ENCODE measurements at places on chromosomes 1 and 21. TPM values are rescaled to one million over a fixed set of nuclear protein-coding genes. Genes with fewer than 3 reads are reported as not detected.

DNA sequence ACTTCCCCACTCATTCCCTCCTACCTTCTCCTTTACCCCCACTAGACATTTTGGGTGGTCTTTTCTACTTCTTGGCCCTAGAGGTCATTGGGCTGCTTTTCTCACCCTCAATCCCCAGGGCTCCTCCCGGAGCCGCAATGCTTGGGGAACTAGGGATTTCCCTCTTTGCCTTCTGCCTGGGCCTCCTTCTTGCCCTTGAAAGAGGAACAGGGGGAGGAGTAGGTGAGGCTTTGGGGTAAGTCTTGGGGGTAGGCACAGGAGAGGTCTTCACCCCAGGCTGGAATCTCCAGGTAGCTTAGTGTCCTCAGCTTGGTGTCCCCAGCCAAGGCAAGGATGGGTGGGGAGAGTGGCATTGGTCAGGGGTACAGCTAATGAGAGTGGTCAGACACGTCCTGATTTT lies 56.2 kb upstream of the EPS8L3 start:
- H3K27ac ChIP-seq, result no peak overlapping the region
- no peak overlapping the region for H3K4me3 ChIP-seq
- H3K4me1 ChIP-seq, result peaks cover 81% of the 10 kb centered on the region
- no peaks in the 10 kb centered on the region for H3K27me3 ChIP-seq

DNA sequence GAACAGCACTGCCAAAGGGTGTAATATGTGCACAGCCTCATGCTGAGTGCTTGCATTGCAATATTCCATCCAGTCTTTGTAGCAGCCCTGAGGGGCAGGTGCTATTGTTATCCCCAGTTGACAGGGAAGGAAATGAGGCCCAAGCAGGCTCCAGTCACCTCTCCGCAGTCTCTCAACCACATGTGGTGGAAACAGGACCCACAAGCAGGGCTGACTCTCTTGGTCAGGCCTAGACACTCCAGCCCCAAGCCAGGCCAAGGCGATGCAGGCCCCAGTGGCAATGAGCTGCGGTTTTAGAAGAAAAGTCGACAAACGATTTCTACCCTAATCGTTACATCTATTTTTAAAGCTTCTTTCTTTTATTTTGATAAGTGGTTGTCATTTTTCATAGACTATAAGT lies 52.6 kb upstream of the GADD45A start:
- no peaks in the 10 kb centered on the region for H3K36me3 ChIP-seq
- no peak overlapping the region for H3K4me3 ChIP-seq
- H3K4me1 ChIP-seq, result peaks cover 10% of the 10 kb centered on the region
- no peaks in the 10 kb centered on the region for H3K27me3 ChIP-seq

Gene USP48
- 96.8 TPM for total RNA-seq

- peak; percentile 81 for DNase-seq
- peaks cover 3% of the 10 kb centered on the region for H3K36me3 ChIP-seq
- peaks cover 32% of the 10 kb centered on the region for H3K27me3 ChIP-seq
- H3K4me3 ChIP-seq, result peak within 1 kb of the TSS; percentile 79
- peak within 1 kb of the TSS; percentile 85 for H3K27ac ChIP-seq
- peaks cover 66% of the 10 kb centered on the region for H3K4me1 ChIP-seq
These were observed at the start of gene TNFRSF8 for GRCh38 chr1:12063141-12064072. Gene TNFRSF8 (plus strand): TSS chr1:12063303. CDS start chr1:12063599, 296 bp downstream.

Gene S100A3
- not detected for total RNA-seq

Gene MINDY1
- total RNA-seq, result 4.2 TPM

Gene PCBP3
- 2.2 TPM for total RNA-seq

- no peak overlapping the region for H3K27ac ChIP-seq
- no peak overlapping the region for H3K4me3 ChIP-seq
- peaks cover 30% of the 10 kb centered on the region for H3K4me1 ChIP-seq
- DNase-seq, result no peak
- H3K36me3 ChIP-seq, result peaks cover 3% of the 10 kb centered on the region
- no peaks in the 10 kb centered on the region for H3K27me3 ChIP-seq
These were observed 38.0 kb downstream of the SPRTN start for GRCh38 chr1:231376101-231376500.

DNA sequence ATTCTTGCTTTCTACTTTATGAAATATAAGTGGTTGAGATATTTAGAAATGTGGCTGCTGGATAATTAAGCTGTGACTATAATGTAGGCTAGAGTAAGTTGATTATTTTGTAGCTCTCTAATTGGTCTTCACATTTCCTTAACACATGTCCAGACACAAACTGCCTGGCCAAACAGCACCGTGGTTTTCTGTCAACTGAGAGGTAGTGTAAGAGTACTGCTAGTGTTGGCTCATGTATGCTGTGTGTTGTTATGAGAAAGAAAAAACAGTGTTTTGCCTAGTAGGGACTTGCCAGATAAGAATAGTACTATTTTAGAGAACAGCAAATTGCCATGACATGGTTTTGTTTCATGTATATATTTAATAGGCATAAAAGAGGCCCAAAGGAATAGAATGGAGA lies 37.1 kb downstream of the TMED5 start:
- H3K4me1 ChIP-seq, result peaks cover 3% of the 10 kb centered on the region
- H3K27me3 ChIP-seq, result no peaks in the 10 kb centered on the region
- H3K27ac ChIP-seq, result no peak overlapping the region
- H3K36me3 ChIP-seq, result peaks cover 21% of the 10 kb centered on the region
- H3K4me3 ChIP-seq, result no peak overlapping the region
- no peak for DNase-seq
